IMR-90 (cell line): ENCODE measurements at places on chromosomes 4 and X.

- peak; percentile 6 for DNase-seq
These were observed 401.0 kb downstream of the FSTL5 start for GRCh38 chr4:161762796-161763195.

DNA sequence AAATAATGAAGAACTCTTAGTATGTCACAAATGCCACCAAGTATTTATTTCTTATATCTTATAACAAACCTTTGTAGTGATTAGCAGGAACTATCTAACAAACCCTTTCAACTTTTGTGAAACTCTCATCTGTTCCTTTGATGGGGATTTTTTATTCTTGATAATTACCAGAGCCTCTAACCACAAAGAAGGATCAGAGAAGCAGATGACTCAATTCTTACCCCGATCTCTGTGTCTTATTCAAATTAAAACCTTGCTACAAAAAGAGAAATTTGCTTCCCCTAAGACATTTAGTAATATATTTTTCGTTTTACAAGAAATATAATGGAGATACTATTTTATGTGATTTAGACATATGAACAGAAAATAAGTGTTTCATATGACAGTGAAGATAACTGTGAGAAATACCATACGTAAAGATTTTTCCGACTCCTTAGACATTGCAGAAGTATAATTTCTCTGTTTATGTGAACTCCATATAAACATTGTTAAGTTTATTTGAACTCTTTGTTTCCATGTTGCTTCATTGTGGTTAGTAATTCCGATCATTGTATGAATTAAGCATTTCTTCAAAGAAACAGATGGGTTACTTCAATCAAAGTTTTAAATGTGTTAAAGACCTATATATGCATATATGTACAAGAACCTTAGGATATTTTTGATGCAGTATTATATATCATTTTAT, 205.4 kb downstream of the CFAP299 start:
- DNase-seq, result peak; percentile 55

DNA sequence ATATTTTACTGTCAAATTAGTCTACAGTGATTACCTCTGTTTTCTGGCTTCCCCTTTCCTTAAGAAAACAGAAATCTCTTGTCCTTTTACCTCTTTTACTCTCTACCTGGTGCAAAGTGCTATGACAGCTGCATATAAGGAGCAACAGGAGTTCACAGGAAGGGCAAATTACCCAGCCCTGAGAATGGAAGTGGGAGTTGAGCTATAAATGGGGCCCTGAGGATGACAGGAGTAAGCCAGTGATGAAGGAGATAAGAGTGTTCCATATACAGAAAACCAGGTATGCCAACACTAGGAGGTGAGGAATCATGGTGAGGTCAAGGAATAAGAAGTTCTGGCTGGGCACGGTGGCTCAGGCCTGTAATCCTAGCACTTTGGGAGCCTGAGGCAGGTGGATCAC, 4.5 kb upstream of the HSD17B13 start:
- DNase-seq, result no peak

GRCh38 chr4:23856630-23857029, 33.2 kb downstream of the PPARGC1A start:
- DNase-seq, result no peak

GRCh38 chr4:73714647-73715046, 25.7 kb upstream of the CXCL8 start:
- no peak for DNase-seq

DNA sequence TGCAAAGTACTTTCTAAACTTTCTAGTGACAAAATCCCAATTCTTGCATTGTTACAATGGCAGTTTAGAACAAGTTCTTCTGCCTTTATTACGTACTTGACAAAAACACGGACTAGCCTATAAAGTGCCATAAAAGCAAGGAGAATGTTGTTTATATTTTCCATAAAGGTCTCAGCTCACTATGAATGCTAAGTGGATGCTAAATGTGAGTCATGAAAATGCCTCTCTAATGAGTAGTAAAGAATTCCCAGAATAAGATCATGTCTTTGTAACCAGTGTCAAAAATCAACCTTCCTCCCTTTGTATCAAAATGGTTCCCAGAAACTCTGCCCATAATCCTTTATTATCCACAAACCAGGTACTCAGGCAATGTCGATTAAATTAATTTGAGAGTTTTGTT, 539.8 kb upstream of the SLIT2 start:
- DNase-seq, result peak; percentile 87

GRCh38 chr4:80732010-80732409, 298.5 kb upstream of the BMP3 start:
- peak; percentile 42 for DNase-seq

DNA sequence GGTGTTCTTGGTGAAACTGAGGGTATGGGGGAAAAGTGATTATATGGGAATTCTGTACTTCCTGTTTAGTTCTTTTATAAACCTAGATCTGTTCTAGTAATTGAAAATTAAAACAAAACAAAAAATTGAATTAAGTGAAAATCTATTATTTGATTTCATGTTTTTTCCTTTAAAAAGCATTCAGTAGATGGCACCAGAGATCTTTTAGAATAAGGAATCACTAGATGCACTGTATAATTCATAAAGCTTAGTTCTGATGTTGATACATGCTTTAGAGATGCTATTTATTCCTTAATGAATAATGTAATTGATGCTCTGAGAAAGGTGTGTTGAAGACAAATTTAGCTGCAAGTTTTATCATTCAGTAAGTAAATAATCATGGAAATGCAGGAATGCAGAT, 87.3 kb downstream of the LCORL start:
- peak; percentile 14 for DNase-seq

DNA sequence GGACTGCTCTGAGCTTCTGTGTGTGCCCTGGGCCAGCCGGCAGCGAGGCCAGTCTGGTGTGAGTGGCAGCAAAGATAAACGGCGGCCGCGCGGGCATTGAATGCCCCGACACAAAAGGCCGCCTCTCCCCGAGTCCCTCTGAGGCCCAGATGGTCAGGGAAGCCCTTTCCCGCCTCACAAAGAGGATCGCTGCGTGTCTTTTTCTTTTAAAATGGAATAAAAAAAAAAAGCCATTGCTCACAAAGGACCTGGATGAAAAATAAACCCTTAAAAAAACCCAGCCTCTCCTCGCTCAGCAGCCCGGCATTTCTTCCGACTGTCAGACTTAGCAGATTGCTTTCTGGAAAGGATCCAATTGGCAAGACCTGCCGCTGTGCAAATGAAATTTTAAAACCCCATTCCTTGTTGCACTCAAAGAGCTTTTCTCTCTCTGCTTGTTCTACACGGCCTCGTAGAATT, 578.7 kb downstream of the BCOR start:
- no peak for DNase-seq

GRCh38 chrX:104307341-104307740, 52.6 kb upstream of the ESX1 start:
- DNase-seq, result no peak

DNA sequence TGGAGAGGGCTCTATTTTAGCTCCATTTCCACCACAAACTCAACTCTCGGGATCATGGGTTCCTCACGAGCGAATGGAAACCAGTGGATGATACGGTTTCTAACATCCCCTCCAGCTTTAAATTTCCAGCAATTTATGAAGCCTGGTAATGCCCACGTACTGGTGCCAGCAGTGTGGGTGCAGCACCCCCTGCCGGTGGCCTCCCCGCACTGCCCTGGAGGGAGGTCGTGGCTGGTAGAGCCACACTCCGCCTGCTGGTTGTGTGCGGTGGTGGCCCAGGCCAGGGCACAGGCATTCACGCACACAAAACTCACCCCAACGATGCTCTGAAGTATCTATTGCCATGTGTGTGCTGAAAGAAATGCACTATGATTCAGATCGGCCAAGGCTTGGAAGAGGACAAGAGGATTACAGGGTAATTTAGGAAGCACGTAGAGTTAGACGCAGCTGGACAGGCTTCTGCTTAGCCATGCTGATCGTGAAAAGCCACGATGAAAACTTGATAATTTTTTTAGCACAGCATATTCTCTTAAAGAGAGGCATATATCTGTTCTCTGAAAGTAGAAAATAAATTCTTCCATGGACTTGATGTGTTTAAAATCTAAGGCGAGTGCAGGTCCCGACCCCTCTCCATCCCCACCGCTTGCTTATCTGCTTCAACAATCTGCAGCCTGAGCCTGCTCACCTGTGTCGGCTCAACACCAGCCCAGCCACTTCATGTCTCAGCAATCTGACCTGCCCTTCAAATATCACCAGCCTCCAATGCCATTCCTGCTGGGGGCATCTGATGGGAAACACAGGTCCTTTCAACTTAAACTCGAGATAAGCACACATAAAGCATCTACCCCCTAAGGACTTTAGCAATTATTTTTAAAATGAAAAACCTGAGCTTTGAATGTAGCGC, 59.1 kb downstream of the SCD5 start:
- DNase-seq, result peak; percentile 40

GRCh38 chr4:73172161-73172560, 86.4 kb downstream of the ANKRD17 start:
- DNase-seq, result peak; percentile 59

DNA sequence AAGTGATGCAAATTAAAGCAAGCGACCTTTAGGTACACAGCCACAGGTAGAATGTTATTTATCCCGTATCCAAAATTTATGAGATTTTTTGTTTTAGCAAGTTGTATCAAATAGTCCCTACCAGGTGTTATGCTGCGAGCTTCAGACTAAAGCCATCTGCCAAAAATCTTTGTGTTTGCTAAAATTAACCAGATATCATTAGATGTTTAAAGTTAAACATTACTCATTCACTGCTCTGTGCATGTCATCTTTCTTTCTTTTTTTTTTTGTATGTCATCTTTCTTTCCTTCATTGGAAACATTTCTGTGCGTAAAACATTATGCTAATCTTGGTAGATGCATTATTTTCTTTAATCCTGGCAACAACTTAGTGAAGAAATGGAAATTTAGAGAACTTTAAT, 173.1 kb downstream of the FHIP1A start:
- no peak for DNase-seq

GRCh38 chr4:39042366-39042765, 10.2 kb upstream of the TMEM156 start:
- DNase-seq, result peak; percentile 34

DNA sequence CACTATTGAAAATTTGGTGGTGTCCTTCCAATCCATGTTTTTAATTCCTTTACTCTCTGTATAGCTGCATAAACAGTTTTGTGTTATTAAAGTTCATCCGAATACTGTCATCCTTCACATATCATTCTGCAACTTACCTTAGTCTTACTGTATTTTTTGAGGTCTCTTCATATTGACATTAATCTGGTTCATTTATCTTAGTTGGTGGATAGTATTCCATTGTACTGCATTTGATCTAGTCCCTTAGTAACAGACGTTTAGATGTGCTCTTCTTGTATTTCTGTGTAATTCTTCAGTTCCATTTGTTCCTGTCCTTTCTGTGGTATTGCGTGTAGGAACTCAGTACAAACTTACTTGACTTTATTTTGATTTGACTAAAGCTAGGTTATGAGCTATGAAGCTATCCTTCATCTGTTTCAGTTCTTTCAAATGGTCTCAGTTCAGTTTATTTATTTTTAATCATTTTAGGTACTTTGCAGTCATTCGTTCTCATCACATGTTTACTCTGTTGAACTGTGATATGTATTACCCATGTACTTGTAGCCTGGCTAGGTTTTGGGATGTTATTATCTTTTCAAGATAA, 41.3 kb downstream of the RAPGEF2 start:
- DNase-seq, result no peak

DNA sequence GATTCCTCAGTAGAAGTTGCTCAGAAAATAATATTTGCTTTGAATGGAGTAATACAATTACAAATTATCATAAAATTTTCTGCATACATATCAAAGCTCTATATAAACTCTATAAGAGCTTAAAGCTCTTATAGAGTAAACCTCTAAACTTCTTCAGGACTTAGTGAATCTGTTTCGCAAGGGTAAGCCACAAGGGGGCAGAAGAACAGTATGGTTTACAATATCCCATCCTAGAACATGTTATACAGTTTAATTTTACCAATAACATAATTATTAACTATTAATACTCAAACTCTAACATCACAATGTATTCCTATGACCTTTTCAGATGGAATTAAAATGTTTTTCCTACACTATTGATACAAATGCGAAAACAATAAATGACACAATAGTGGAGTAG, 33.8 kb upstream of the SPANXN1 start:
- DNase-seq, result no peak

DNA sequence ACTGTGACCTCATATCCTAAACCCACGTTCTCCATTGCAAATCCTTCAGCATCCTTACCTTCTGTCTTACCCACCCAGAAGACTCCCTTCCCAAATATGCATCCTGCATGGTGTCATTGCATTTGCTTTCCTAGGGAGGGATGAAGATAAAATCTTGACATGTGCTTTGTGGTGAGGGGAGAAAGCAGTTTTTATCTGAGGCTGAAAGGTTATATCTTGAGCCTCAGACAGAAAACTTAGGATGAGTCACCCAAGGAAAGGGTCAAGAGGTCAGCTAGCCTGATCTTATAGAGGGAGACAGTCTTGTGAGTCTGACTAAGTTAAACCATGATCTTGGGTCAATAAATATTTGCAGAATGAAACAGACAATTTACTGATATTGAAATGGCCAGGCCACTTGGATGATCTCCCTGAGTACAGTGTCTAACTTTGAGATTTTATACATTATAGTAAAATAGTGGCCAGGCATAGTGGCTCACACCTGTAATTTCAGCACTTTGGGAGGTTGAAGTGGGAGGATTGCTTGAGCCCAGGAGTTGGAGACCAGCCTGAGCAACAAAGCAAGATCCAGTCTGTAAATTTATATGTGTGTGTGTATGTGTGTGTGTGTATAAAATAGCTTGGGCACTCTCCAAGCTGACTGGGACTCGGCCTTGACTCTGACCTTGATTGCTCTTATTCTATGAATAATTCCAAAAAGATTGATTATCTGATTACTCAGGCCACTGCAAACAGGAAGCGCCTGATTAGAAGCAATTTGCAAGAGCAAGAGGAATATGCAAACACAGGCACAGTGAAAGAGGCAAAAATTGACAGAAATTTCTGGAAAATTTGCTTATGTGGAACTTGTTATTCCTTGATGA, 15.4 kb upstream of the FAM9C start:
- peak; percentile 73 for DNase-seq

GRCh38 chrX:275967-276580, 5.1 kb upstream of the PLCXD1 start:
- peak; percentile 37 for DNase-seq

GRCh38 chr4:86927843-86928395, 6.9 kb upstream of the AFF1 start:
- DNase-seq, result peak; percentile 99

DNA sequence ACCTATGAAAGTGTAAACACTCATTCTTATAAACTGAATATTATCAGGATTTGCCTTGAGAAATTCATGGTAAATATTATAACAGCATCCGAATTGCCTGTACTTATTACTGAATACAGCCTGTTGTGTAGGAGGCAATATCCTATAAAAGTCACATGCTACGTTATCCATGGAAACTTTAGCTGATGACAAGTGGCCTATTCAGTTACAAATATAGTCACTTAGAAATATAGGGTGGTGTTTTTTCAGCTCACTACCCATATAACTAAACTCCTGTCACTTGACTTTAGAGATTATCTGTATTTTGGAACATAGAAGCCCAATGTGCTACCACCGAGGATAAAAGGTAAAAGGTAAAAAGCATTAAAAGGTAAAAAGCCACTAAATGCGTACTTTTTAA, 493.4 kb downstream of the INPP4B start:
- DNase-seq, result no peak

- no peak for DNase-seq
These were observed 108.4 kb downstream of the GUCY2F start for GRCh38 chrX:109373468-109373867.

- no peak for DNase-seq
These were observed 85.2 kb upstream of the SLC7A11 start for GRCh38 chr4:138327338-138327737.
